ENCODE measurements at places on chromosomes 3 and 15. TPM values are rescaled to one million over a fixed set of nuclear protein-coding genes. Genes with fewer than 3 reads are reported as not detected.

PDIA3 gene
- total RNA-seq = 81.9 TPM

P2RY13 gene
- total RNA-seq = 0.88 TPM

- no peak for DNase-seq
Observed at GRCh38 chr3:140553591-140553990, 124.3 kb upstream of the TRIM42 start.

NEK10 gene
- total RNA-seq = 5.3 TPM

HESX1 gene
- total RNA-seq = 0.30 TPM

DNA sequence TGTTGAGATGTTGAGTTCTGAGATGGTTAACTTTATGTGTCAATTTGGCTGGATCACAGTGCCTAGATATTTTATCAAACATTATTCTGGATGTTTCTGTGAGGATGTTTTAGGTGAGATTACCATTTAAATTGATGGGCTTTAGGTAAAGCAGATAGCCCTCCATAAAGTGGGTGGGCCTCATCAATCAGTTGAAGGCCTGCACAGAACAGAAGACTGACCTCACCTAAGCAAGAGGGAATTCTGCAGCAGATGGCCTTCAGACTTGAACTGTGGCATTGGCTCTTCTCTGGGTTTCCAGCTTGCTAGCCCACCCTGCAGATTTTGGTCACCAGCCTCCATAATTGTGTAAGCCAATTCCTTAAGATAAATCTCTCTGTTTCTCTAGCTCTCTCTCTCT, 260.4 kb upstream of the VEPH1 start:
- no peak for DNase-seq

C3orf20 gene
- total RNA-seq = 0.06 TPM

AQP9 gene
- total RNA-seq = 1.8 TPM

GRCh38 chr3:66411474-66411873, 89.3 kb downstream of the LRIG1 start:
- DNase-seq = peak; percentile 76

DNA sequence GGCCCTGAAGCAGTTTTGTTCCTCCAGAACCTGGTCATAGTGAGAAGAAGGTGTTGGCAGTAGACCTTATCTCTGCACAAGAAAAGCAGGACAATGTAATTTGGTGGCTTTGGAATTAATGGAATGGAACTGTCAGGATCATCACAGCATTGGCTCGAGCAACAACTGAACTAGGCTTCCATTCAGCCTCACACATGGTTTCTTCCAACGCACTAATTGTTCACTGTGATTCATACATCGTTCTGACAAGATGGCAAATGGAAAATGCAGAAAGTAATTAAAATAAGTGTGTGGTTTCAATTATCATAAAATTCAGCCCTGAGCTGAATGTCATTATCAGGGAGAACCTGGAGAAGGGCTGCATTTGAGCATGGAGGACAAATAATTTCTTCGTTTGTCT, 80.6 kb downstream of the MFSD1 start:
- DNase-seq = no peak

GRCh38 chr3:160038862-160039562, 50.4 kb downstream of the IL12A start:
- DNase-seq = peak; percentile 50

DNA sequence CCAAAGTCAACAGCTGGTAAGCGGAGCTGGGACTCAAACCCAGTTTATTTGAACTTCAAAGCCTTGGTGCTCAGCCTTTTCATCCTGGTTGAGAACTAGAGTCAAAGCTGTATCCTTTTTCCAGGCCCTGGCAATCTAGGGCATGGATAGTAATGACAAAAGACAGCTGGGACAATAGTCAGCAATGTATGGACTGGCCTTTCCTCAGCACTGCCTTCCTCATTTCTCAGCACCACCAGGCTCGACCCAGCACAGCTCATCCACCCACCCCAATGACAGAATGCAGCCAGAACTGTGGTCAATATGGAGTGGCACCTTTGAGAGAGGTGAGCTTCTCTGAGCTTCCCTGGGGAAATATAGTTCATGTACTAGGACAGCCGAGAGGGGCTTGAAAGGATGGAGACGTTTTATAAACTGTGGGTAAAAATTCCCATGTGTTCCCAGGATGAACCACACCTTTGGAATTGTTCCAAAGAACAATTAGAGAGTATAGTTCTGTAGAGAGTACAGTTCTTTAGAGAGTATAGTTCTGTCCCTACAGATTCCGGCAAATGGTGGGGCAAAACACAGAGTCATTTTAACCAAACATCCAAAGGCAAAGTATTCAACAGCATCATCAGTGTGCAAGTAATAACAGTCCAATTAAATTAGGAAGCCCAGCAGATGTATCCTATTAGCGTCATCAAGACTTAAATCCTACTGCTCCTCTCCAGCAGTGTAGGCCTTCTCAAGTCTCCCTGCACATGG, 30.2 kb upstream of the IREB2 start:
- DNase-seq = no peak

DNA sequence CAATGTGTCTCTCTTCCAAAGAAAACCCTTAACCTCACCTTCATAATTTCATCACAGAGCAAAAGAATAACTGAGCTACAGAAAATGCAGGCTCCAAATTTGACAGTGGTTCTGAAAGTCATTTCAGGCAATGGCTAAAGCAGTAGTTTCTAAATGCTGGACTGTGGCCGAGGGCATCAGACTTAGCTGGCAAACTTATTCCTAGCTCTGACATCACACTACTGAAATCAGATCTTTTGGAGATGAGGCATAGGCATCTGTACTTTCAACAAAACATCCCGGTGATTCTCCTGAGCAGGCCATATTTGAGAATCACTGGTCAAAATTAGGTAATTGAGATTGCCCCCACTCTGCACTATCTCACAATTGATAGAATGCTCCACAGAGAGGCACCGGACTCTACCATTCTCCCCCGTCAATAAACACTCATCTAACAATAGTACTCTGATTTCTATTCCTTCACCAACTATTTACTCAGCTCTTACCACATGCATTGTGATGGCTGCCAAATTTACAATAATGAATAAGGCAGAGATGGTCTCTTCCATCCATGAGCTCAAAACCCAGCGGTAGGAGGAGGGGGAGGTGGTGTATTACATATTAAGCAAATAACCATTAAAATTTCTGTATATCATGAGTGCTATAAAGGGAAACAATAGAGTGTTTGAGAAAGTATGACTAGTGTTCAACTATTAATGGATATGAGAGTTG, 57.3 kb upstream of the SPRED1 start:
- no peak for DNase-seq

- DNase-seq = no peak
Observed at GRCh38 chr3:170469151-170470062, 50.7 kb downstream of the CLDN11 start.

DNA sequence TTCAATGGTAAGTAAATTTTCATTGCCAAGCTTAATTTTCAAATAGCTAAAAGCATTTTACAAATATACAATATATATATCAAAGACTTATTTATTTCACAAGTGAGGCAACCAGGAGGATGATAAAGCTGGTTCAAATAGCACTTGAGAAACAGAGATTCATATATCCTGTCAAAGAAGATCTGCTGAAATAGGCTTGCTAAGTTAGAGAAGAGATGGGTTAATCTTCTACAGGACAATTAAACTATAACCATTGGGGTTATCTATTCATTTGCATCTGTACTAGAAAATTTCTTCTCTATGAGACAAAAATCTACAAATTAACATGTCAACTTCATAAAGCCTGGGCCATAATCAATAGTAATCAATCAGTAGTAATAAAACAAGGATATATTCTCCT, 637.7 kb upstream of the UBE2E2 start:
- DNase-seq = no peak

VIPR1 gene
- total RNA-seq = 0.37 TPM

DNA sequence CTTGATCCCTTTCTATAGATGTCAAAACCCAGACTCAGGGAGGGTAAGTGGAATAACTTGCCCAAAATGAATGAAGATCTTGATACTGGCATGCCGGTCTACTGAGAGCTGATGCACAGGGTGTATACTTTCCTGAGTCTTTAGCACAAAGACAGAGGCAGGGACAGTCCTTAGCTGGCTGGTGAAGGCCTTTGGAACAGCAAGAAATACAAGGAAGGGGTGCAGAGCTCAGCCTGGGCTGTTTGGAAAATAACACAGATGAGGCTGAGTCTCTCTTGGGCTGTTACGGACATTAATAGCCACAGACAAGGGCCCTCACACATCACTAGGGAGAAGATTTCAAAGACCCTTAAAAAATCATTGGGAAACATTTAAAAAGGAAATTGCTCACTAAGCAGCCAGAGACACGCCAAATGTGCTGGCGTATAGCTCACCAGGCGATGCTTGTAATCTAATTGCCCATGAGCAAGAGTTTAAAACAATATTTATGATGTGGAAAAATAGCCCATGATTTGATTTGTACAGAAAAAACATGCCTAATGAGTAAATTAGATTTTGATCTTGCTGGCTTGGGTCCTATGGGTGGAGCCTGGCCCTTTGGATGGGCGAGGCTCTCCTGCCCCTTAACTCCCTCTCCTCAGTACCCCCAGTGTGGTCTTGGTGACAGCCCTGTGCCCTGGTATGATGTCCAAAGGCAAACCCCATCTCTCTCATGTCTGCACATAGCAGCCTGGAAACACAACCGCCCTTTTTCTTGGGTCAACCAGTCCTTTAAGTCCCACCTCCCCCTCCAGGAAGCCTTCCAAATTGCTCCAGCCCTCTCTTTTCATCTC, 81.8 kb upstream of the MRPS22 start:
- no peak for DNase-seq

DNA sequence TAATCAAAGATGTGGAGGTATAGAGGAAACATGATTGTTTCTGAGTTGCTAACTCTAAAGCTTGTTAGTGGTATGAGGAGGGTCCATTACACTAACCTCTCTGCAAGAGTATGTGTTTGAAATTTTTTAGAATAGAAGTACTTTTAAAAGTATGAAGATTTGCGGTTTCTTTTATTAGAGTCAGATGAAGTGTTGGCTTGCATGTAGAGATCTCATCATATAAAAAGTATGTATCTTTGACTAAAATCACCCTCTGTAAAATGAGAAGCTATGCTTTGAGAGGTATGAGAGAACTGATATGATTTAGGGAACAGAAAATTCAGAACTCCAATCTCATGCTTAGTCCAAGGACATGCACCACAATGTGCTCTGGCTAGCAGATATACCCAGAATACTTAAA, 140.4 kb upstream of the MBNL1 start:
- DNase-seq = no peak

CMTM8 gene
- 2.5 TPM for total RNA-seq

NAA80 gene
- total RNA-seq = 8.6 TPM

GRCh38 chr3:120432150-120432860, 18.5 kb downstream of the FSTL1 start:
- DNase-seq = no peak

RARB gene
- 1.5 TPM for total RNA-seq

DNA sequence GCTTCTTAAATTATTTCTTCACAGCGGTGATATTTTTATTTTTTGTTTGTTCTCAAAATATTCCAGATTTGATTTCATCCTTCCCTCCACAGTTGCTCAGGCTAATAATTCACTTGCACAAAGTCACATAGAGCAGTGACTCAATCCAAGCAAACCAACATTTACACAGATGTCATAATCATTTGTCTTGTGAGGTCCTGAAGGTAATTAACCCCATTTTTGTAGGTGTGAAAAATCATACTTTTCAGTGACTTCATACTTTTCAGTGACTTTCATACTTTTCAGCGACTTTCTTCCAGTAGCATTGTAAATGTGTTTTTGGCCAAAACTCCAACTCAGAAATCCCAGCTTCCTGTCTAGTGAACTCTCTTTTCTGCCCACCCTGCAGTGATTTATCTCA, 32.1 kb downstream of the CD200 start:
- DNase-seq = no peak

DNA sequence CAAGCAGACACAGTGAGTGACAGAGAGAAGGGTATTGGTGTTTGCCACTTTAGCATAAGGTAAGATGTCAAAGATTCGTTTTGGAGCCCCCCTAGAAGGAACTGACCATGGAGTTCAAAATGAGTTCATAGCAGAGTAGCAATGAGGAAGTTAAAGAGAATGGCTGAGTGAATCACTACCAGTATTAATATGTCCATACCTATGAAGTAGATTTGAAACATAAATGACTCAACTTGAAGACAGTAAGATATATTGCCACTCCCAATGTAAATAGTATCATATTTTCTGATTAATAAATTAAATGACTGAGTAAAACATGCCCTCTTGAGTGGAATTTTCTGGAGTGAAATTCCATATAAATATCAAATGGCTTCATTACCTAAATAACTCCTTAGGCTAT, 675.1 kb downstream of the NLGN1 start:
- no peak for DNase-seq

NR2F2 gene
- total RNA-seq = 14.5 TPM

DNA sequence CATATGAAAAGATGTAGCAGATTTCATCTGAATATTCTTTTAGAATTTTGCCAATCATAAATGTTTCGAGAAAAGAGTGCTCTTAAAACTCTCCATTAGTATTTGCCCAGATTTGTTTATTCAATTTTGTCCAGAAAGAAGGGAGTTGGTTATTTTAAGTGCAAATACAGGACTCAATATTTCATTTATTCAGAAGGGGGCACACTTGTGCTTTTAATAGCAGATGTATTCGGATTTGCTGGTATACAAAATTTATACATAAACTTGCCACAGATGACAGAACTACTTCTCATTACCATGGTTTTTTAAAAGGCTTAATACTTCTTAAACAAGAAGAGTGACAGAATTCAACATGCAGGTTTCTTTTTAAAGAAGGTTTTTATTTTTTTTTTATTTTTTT, 69.8 kb upstream of the GRM7 start:
- no peak for DNase-seq

ADGRG7 gene
- total RNA-seq = not detected

EFHB gene
- not detected for total RNA-seq

GRCh38 chr3:55202326-55202725, 274.5 kb upstream of the LRTM1 start:
- no peak for DNase-seq

DNA sequence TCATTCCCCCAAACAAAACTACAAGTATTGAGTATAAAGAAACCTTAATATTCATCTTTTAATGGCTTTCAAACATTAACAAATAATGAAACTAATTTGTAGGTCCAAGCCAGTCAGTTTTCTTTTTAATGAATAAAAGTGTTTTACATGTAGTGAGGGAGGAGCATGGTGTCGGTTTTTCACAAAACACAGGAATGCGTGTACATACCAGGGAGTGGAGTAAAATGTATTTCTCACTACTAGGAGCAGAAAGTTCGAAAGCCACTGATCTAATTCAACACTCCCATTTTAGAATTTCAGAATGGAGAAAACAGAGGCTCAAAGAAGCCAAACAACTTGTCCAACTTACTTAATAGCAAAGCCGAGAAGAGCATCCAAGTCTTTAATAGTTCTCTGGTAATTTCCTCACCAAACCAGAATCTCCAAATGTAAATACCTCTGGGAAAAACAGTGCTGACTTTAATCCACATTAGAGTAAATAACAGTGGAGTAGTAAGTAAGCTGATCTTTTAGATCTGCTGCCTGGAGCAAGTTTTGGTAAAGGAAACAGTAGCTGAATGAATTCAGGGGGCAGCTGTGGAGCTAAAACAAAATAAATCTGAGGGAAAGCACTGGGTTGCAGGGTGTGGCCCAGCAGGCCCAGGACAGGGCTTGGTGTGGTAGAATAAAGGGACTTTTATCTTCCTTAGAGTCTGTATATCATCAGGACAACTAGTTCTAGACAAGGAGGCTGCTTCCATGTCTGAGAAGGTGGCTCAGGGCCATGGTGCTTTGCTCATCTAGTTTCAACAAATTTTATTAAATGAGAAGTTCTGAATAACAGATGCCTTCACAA, 7.9 kb downstream of the ANP32A start:
- DNase-seq = no peak

RNF13 gene
- 46.1 TPM for total RNA-seq

NDN gene
- total RNA-seq = 6.1 TPM

KCNMB3 gene
- total RNA-seq = 1.6 TPM

- no peak for DNase-seq
Observed at GRCh38 chr3:38576131-38576525, 73.4 kb downstream of the SCN5A start.

GRCh38 chr3:33795131-33795530, 3.3 kb upstream of the PDCD6IP start:
- no peak for DNase-seq
